ENCODE measurements at places on chromosomes 1 and 21. TPM values are rescaled to one million over a fixed set of nuclear protein-coding genes. Genes with fewer than 3 reads are reported as not detected.

The S100A7A gene
- not detected for total RNA-seq

The LCK gene
- 4.3 TPM for total RNA-seq

The SEC16B gene
- 0.07 TPM for total RNA-seq

The KRTAP12-2 gene
- not detected for total RNA-seq

The DCAF8 gene
- 122 TPM for total RNA-seq

The NBPF4 gene
- 0.07 TPM for total RNA-seq

The CAMK2N1 gene
- 51.2 TPM for total RNA-seq

The SERPINC1 gene
- not detected for total RNA-seq

Measured in PC-3 (cell line).